ENCODE measurements at places on chromosomes 4 and X.

DNA sequence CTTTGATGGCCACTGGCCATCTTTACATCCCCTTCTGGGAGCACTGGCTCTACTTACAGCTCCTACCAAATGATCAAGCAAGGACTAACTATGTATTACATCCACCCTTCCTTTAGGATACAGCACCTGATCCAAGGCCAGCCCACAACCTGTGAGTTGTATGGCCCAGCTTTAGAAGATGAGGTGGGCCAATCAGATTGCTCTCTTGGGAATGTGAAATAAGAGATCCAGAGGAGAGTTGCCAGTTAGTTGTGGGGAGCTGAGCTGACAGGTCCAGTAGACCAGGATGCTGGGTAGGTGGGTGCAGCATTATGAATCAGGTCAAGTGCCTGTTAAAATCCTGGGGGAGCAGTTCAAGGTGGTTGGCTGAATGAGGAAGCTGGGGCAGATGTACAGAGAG lies 111.5 kb downstream of the GNL3L start:
- peak; percentile 0 for DNase-seq

DNA sequence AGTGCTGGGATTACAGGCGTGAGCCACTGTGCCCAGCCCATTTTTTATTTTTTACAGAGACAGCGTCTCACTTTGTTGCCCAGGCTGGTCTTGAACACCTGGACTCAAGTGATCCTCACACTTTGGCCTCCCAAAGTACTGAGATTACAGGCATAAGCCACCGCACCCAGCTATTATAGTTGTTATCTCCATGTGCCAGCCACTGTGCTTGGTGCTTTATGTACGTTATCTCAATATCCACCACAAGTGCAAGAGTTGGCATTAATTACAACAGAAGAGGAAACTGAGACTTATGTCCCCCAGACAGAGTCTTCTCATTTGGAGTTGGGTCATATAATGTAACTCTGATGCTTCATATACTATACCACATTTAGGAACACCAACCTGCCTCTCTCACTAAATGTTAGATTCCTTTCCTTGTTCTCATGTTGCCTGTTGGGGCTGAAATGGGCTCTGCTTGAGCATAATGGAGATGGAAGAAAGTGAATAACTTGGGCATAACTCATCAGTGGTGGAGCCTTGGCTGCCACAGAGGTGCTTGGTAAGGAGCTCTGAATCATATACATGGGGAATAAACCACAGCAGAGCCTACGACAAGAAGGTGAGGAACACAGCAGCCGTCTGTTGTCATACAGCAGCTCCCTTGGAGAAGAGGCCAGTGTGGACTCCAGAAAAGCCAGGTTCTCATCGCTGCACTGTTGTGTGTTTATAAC lies 84.3 kb downstream of the SPRY1 start:
- peak; percentile 86 for DNase-seq

GRCh38 chrX:9955506-9955905 lies 11.7 kb upstream of the CLDN34 start:
- peak; percentile 65 for DNase-seq

DNA sequence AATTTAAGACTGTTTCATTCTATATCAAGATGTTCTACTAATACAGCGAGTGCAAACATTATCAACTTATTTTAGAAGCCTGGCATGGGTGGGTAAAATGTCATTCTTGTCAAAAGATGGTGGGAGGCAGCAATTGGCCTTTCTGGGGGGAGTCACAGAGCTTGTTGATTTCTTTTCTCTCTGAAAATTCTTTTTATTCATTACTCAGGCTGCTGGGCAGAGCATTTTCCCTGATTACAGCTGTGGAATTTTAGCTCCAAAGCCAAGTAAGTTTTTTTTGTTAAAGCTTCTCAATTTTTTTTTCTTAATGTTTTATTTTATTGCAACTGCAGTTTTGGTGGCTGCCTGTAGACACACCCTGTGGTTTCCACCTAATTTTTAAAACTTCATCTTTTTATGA lies 50.4 kb downstream of the GPC4 start:
- DNase-seq = peak; percentile 18

GRCh38 chr4:130183766-130184165 lies 1087.8 kb downstream of the C4orf33 start:
- no peak for DNase-seq

- DNase-seq = no peak
Observed at GRCh38 chrX:40307871-40308270, 210.1 kb upstream of the BCOR start.

DNA sequence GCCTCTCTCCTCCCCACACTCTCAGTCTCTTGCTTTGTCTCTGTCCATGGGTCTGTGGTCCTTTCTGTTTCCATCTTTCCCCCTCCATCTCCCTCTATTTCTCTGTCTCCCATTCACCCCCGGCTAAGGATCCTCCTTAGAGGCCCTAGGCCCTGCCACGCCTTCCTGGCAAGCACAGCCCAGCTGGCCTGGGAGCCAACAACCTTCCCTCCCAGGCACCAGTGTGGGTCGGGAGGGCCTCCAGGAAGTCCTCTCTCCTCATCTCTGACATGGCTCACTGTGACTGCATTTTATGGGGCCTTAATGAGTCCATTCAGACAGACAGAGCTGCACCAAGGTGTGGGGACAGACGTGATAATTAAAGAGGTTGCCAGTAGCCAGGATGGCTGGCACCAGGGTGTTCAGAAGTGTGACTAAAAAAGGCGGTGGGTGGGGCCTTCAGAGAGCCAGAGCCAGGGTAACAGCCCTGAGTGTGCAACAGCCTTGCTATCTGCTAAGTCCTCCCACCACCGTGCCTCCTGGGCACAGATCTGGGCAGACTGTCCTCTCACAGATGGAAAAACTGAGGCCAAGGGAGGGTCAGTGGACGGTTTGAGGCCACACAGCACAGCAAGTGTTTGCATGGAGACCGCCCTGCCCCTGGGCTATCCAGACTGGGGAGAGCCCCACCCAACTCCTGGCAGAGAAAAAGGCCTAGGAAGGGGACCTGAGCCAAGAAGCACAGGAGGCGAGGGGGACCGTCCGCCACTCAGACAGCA lies 31.5 kb downstream of the BLOC1S4 start:
- DNase-seq = no peak

- no peak for DNase-seq
Observed at GRCh38 chr4:141957416-141957815, 321.0 kb downstream of the IL15 start.

DNA sequence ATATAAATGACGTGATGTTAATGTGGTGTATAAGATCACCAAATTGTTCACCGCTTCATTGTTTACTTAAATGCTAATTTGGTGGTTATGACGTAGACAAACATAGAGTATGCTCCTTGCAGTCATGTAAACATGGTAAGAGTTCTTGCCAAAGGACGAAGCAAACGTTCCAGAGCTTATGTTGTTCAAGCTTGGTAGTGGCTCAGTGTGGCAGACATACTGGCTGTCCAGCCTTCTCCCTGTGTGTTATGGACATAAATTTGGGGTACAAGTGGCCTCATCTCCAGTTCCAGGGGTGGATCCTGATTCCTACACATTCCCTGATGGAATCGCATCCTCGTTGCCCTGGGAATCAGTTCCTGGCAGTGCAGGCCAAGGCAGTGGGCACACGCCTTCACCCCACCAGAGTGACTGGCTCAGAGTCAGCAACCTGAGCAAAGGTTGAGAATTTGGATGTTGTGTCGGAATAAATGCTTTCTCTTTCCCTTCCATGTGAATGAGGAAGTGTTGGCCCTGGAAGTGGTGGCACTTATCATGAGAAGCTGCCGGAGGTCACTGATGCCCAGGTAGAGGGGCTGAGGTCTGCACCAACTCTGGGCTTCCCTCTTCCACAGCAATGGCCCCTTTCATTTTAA lies 25.4 kb downstream of the F11 start:
- no peak for DNase-seq

- DNase-seq = peak; percentile 39
Observed at GRCh38 chr4:7344636-7345155, 90.0 kb downstream of the PSAPL1 start.

DNA sequence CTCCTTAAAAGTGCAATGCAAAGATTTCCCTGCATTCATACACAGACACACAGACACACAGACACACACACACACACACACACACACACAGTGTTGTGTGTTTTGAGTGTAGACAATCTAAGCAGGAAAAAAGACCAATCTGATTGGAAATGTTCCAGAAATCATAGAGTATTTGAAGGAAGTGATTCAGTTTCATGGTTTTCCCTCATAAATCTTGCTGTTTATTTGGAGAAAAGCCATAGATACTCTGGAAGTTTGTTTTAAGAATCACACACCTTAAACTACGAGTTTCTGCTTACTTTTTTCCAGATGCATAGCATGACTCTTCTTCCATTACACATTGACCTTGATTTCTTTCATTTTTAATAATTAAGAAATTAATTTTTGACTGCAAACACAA lies 298.5 kb upstream of the BMP3 start:
- peak; percentile 58 for DNase-seq

DNA sequence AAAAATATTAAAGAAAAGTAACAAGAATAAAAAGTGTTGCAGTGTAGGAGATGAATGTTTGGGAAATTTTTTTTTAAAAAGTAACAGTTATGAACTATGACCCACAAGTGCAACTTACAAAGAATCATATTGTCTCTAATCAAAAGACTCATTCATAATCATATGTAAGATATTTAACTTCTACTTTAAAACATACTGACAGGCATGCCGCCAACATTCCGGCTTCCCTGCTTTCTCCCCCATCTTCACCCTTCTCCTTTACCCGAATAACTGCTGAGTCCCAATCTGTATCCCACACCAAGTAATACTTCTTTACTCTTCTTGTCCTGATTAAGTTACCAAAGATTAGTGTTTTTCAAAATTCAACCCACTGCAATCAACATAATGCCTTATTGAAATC lies 598.8 kb upstream of the FRG1 start:
- no peak for DNase-seq

DNA sequence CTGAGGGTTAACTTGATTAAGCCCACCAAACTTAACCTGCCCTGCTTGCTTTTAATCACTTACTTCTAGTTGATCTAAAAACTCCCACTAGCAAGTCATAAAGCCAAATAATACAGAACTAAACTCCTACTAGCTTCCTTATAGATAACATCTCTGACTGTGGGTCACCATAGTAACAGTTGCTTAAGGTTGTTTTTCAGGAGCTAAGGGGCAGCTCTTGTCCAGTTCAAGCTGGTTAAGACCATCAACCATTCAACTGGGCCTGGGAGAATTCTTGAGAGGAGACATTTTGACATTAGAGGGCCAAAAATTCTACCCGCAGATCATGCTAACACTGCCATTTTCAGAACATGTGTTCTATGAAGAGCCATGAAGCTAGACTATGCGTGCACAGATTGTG lies 67.0 kb downstream of the UCHL1 start:
- no peak for DNase-seq

GRCh38 chr4:2755821-2756690 lies at the start of gene TNIP2:
Gene TNIP2, minus strand, starts transcription at chr4:2756336. Its CDS starts 47 bp downstream, at chr4:2756289.
- DNase-seq = peak; percentile 78

GRCh38 chr4:5084911-5085475 lies 33.7 kb downstream of the STK32B start:
- DNase-seq = no peak

DNA sequence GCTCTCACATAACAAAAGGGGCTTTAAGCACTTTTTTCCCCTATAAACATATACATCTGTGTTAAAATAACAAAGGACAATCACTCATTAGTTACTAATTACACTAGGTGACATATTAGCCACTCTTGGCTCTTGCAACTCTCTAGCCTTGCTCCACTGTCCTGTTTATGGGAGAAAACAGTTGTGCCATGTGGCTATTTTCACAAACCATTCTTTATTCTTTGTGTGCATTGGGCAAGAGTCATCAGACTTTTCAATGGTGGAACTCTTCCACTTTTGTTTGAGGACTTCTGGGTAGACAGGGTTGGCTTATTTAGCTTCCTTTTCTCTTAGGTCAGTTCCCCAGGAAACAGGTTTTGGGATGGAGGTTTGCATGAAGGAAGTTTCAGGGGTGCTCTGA lies 16.0 kb upstream of the FAM149A start:
- no peak for DNase-seq

DNA sequence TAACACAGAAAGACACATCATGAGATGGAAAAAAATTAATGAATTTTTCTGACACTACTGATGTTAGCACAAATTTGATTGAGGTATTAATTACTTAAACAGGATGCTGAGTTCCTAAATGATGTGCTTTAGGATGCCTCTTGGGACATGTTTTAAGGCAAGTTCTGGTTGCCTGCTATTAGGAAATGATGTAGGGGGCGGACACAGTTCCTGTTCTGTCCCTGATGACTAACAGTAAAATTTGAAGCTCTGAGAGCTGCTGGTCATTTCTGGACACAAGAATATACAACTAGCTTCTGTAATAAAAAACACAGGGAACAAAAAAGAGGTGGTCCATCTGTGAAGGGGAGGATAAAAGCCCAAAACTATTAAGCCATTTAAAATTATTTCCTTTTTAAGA lies 163.2 kb upstream of the ETNPPL start:
- DNase-seq = peak; percentile 27

GRCh38 chrX:129318375-129318774 lies 204.9 kb downstream of the SMARCA1 start:
- DNase-seq = peak; percentile 30

DNA sequence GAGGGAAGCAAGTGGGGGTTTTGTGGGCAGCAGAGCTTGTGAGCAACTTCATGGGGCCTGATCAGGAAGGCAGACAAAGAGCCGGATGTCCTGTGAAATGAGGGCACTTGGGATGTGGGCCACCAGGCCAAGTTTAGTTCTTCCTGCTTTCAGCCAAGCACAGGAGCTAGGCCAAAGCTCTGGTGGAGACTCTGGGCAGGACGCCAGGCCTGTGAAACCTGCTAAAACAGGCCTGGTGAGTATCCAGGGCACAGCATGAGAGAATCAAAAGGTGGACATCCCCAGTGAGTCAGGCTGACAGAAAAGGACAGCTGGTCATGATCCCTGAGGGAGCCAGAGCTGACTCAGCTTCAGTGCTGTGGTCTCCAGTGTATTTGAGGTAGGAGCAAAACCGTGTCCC lies 95.7 kb downstream of the NPNT start:
- peak; percentile 49 for DNase-seq

DNA sequence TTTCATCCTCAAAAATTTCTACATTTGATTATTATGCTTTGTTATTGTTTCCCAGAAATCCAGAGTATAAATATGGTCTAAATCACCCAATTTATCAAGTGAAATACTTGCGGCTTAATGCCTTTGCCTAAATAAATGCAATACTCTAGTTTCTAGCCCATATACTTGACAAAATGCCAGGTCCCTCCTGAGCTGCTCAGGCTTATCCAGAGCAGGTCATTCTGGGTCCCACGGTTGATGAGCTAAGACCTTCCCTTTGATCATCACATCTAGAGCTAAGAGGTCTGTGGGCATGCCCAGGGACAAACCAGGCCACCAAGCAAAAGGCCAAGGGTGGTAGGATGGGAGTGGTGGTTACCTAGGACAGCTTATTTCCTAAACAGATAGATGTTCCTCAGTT lies 180.1 kb downstream of the SMIM20 start:
- no peak for DNase-seq

- DNase-seq = no peak
Observed at GRCh38 chr4:1276984-1277383, 12.7 kb upstream of the MAEA start.
